Activated CD4-positive, alpha-beta T cell treated with anti-CD3 and anti-CD28 coated beads, Interleukin-2, amount 50 U/mL, for 4 hours (primary cell): ENCODE measurements at places on chromosomes 5 and 9.

DNA sequence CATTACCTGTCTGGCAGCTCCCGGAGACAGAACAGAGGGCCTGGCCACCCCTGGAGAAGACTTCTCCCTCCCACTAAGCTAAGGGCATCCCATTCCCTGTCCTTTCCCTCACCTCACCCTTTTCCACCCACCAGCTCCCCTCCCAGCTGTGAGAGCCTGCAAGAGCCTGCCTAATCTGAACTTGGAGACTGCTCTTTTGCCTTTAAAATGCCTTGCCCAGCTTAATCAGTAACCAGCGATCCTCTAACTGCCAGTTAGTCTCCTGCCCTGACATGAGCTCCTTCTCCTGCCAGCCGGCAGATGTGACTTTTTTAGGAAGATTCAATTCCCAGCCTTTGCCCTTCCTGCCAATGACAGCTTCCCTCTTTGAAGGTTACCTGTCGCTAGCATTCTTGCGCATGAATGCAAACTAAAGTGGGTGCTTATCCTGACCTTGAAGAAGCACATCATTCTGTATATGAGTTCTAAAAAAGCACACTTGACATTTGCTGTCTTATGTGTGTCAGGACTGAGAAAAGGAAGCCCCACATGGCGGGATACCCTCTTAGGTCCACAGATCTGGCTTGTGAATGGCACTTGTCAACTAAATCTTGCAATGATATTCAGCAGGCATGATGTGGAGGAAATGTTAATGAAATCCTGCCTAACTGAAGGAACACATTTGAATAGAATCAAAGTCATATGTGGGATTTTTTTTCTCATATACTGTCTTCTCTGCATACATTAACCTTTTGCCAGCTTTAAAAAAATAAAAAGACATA lies 411.2 kb upstream of the SLC30A5 start:
- DNase-seq = no peak

- DNase-seq = no peak
Measured at GRCh38 chr9:95201206-95201605, 116.3 kb downstream of the FANCC start.

DNA sequence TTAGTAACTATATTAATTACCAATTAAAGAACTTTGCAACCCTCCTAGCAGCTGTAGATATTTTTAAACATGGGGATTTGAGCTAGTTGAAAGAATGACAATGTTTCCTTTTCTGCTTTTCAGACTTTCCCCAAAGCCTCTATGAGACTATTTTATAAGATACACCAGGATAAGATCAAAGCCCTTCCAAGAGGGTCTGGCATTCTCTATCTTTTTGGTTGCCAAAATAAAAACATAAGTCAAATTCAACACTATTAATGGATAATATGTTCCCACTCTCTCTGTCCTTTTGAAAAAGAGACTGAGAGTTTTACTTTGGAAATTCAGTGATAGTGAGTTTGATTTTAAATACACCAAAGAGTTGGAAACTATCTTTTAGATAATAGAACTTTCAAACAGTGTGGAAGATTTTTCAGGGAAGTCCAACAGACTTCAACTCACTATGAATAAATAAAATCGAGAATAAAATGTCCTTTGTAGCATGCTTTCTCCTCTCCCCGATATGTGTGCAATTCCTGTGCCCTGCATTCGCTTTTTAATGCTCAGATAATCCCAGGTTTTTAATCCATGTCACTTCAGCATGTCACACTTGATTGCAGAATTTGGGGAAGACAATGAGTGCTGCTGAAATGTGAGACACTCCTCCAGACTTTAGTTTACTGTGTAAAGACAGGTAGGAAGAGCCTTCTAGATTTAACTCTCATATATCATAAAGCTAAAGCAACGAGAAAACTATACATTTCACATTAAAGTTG lies 1095.7 kb upstream of the DMAC1 start:
- DNase-seq = no peak

DNA sequence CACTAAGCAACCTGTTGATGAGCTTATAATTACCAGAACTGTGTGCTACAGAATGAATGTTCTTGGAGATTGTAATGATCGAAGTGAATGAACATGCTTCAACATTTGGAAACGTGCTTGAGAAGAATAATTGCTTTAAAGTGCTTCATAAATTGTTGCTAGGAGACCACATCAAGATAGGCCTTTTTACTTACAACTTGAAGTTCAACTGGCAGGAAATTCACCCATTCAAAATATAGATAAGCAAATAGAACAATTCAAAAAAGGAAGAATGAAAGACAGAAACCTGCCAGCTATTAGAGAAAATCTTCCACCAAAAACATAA lies 38.0 kb upstream of the SLC44A1 start:
- DNase-seq = no peak

DNA sequence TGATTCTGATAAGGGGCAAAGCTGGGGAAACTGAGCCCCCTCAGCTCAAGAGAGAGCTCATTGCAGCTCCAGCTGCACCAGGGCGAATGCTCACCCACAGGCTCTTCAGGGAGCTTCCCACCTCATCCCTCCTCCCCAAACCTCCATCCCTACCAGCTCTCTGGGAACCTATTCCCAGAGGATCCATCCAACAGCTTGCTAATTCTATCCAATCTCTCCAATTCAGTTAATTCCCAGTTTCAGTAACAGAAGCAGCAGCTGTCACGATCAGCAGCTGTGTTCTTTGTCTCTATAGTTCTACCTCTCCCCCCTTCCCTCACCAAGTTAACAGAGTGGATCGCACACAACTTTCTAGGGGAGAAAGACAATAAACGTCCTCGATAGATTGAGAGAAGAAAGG lies 135.5 kb upstream of the EFNA5 start:
- no peak for DNase-seq
